ENCODE measurements at places on chromosomes 2 and 18.

DNA sequence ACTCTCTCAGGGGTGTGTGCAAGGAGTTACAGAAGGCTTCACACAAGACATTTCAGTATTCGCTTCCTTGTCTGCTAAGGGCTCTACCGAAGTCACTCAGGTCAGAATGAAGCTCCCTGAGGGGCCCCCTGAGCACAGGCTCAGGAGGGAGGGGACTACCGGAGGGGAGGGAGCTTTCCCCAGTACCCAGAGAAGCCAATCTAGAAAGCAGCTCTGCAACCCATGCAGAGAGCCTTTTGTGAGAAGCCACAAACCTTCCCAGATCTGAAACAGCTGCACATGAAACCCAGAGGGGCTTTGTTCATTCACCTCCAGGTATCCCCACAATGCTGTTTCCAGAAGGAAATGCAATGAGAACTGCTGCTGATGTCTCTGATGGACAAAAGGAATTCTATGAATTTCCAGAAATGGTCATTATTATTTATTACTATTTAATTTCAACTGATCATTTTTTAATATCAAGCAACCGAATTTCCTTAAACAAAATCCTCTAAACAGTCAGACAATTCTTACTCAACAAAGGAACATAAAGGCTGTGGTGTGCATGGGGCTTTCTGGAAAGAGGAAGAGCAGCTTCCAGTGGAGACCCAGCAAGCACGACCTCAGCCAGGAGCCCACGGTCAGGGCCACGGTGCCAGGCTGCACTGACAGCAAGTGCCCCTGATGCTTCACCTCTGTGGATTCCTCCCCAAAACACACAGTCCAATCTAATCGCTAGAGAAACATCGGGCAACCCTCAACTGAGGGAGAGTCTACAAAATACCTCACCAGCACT lies 42.0 kb downstream of the NDUFA10 start:
- no peak for DNase-seq

DNA sequence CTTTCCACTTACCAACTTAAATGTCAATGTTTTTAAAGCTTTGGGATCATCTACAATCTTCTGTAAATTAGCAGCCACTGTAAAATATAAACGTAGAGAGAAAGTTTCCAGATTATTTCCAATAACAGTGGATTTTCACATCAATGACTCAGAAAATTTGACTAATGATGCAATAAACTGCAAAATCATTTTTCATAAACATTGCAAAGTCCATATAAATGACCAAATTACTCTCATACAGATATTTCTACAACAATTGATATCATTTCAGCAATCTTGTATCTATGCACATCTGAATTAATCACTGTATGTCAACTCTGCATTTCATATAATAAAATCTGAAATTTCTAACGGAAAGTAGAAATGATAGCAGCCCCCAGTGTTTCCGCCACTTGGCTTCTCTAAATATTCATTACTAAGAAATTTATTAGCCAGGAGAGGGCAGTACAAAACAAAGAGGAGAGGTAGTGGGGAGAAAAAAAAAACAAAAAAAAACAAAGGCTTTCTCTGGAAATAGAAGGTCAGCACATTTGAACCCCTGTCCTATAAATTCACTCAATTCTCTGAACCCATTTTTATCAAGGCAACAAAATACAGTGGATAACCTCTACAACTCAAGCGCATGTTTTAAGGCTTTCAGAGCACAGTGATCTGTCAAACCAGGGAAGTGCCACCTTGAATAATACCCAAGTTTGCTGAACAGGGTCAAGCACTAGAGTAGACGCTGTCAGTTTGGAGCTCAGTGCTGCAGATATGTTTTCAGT lies 282.6 kb downstream of the STK39 start:
- no peak for DNase-seq

- no peak for DNase-seq
Observed at GRCh38 chr2:225428360-225428759, 28.9 kb downstream of the NYAP2 start.

DNA sequence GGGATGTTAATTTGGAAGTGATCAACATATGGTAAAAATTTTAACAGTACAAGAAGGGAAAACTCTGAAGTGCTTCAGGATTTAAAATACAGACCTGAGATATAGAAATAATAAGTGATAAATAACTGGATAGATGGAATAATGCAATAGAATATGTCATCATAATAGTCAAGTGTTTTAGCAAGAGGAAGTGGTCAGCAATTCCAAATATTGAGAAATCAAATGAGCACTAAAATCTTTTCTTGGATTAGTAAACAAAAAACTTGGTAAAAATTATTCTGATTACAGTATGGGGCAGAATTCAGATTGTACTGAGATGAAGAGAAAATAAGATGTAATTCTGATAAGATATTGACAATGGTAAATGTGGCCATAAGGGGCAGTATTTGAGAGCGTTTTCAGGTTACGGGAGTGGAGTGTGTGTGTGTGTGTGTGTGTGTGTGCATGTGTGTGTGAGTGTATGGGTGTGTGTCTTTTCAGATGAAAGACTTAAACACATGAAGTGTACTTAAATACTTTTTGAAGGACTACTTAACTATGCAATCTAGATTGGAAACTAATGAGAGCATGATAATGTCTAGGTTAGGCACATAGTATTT lies 217.9 kb upstream of the ITGA4 start:
- DNase-seq = peak; percentile 51

GRCh38 chr18:75683426-75683825 lies 255.9 kb upstream of the SMIM21 start:
- no peak for DNase-seq

DNA sequence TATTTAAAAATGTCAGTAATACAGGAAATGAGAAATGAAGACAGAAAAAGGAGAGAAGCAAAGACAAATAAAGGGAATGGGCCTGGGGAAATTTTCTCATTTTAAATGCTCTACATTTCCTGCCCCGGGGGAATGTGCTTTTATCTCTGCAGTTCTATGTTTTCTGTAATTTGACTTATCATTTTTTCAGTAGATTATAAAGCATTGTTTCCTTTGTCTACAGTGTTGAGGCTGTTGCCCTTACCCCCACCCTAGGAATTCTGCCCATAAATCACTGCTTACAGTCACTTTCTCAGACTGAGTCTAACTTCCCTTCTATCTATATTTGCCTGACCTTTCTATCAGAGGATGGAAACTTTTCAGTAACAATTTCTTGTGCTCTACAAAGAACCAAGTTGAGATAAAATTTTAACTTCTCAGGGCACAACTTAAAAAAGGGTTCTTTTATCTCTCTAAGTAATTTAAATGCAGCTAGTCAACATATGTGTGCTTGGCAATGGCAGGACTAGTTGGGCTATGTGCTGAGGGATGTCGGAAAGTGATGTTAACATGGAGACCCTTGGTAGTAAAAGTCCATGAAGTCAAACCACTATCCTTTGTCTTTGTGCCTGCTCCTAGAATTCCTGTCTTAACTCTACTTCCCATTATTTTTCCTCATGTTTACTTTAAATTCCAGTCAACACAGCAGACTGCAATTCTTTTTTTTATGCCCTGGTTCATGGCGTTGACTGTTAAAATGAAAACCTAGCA lies 146.5 kb upstream of the MMADHC start:
- no peak for DNase-seq

GRCh38 chr18:13823707-13824395 lies at the start of gene MC5R:
Gene MC5R, plus strand, starts transcription at chr18:13824149. Its CDS starts 1,617 bp downstream, at chr18:13825766.
- peak; percentile 54 for DNase-seq

- no peak for DNase-seq
Observed at GRCh38 chr2:143217512-143218115, 88.4 kb downstream of the ARHGAP15 start.

DNA sequence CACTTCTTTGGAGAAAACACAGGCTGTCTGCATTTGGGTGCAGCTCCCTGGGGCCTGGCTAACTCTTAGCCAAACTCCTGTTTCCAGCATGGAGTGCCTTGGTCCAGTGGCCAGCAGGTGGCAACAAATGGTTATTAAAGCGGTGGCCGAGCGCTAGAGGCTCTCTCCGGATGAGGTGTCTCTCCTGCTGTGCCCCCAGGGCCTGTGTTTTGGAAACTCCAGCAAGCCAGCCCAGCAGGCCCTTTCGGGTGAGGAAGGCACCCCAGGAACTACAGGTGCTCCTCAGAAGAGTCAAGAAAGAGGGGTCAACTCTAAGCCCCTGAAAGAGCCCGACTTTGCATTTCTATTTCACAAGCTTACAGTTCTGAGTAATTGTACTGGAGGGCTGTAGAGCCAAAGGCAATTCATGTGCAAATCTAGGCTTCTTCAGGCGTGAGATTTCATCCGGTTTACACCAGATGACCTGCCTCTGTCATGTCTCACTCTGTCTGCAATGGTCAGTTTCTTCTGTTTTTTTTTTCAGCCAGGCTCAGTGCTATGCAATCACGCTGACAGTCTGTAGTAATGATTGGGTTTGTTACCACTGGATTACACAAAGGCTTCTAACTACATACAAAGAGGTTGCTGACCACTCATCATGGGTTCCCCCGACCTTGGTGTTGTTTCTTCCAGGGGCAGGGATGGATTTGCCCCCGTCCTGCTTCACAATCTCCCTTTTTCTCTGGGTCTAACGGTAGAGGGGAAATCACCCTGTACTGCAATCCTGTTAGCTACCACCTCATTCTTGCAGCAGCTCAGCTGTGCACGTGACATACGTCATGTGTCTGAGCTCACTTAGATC lies 7.6 kb upstream of the CHRNA1 start:
- no peak for DNase-seq

DNA sequence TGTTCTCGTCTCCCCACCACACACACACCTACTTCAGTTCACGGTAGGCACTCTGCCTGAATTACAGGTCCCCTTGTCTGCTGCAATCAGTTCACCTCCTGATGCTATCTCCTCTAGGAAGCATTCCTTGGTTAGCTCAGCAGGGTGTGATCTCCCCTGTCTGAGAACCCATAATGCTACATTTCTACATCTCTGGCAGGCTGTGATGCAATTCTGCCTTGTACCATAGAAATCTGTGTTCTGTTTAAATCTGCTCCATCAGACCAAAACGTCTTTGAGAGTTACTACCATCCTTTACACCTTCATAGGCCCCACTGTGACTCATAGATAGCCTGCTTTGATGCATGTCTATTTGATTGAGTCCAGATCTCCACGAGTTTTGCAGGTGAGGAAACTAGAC lies 103.9 kb downstream of the TTC32 start:
- DNase-seq = no peak

- no peak for DNase-seq
Observed at GRCh38 chr2:223889229-223889628, 51.8 kb upstream of the AP1S3 start.

DNA sequence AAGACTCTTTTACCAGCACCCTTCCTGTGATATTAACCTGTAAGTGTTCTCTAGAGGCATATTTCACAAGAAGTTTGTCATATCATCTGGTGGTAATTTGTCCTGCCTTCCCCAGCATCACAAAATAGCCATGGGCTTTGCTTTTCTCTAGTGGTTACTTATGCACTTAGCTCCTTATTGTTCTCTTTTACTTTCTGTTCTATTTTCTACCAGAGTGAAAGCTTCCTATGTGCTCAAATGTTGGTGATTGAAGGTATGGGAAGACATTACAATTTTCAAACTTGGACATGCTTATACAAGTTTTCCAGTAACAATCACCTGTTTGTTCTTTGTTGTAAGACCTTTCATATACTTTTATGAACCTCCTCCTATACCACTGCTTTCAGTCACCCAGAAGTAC lies 87.0 kb upstream of the KCNH7 start:
- no peak for DNase-seq

DNA sequence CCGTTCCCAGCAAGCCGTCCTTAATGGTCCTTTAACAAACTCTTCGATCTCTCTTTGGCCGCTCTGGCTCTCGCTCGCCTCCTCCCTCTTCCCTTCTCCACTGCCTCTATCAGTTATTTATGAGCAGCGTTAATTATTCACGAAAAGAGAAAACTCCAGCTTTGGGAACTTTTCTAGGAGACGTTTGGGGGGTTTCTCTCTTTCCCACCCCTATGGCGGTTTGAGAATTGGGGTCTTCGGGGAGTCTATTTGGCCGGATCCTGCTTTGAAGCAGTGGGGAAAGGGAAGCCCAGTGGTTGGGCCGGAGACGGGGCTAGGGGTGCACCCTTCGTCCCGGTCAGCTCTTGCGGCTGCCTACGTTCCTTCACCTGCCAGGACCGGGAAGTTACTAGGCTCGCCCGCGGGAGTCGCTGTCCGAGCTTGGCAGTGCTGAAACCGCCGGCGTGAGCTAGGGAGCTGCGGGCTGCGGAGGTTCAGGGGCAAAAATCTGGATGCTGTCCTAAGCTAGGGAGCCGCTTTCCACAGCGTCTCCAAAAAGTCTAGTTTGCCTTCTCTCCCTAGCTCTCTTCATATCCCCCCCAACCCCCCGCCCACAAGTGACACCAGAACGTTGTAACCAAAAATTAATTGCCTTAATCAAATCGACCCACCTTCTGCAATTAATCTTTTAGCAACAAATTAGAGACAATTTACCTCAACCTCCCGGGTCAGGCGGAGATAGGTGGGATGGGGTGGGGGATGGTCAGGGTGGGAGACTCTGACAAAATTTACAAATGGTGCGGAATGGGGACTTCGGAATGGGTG lies 8.9 kb upstream of the SKOR2 start:
- DNase-seq = no peak

DNA sequence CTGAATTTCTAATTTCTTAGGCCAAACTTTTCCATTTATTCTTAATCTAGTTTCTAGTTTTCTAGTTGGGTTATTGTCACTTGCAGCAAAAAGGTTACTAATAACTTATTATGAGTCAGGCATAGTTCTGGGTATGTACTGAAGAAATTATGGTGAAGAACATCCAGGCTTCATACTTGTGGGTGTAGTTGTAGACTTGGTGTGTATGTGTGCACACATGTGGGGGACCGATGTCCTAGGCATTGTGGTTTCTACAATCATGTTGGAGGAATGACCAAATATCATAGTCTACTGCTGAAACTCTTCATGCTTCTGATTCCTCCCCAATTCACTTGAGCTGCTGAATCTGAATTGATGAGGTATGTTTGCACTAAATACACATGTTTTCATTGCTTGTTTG lies 141.2 kb downstream of the PMAIP1 start:
- no peak for DNase-seq

DNA sequence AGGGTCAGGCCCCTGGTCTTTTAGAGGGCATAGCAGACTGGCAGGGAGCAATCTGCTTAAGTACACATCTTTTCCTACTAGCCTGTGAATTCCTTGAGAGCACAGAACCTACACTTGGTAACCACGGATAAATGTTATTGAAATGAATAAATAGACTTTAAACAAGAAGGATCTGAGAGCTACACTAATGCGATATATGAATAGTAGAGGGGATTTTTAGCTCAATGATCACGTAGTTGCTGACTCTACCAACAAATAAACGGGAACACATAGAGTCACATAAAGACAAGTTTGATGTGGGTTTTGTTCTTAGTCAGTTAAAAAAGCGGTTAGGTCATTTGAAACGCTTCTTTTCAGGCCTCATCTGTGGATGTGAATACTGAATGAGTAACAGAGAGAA lies 290.3 kb upstream of the CCDC68 start:
- no peak for DNase-seq

DNA sequence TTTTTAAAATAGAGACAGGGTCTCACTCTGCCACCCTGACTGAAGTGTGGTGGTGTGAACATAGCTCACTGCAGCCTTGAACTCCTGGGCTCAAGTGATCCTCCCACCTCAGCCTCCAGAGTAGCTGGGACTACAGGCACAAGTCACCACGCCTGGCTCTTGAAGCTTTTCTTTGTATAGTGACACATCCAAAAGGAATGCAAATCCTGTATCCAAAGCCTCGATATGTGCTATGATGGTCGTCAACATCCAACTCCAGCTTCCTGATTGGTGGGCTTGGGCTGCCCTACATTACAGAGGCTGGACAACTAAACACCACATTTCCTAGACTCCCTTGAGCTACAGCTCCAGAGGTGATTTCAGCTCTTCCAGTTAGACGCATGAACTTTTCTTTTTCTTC lies 101.7 kb upstream of the PGAP1 start:
- DNase-seq = no peak

All from CD4-positive, alpha-beta T cell treated with Interleukin-4 for 4 hours (primary cell).